ENCODE measurements at places on chromosomes 5 and 9. TPM values are rescaled to one million over a fixed set of nuclear protein-coding genes. Genes with fewer than 3 reads are reported as not detected.
A peak's percentile ranks its signal among the peaks of the same experiment; 100 is the strongest.

DNA sequence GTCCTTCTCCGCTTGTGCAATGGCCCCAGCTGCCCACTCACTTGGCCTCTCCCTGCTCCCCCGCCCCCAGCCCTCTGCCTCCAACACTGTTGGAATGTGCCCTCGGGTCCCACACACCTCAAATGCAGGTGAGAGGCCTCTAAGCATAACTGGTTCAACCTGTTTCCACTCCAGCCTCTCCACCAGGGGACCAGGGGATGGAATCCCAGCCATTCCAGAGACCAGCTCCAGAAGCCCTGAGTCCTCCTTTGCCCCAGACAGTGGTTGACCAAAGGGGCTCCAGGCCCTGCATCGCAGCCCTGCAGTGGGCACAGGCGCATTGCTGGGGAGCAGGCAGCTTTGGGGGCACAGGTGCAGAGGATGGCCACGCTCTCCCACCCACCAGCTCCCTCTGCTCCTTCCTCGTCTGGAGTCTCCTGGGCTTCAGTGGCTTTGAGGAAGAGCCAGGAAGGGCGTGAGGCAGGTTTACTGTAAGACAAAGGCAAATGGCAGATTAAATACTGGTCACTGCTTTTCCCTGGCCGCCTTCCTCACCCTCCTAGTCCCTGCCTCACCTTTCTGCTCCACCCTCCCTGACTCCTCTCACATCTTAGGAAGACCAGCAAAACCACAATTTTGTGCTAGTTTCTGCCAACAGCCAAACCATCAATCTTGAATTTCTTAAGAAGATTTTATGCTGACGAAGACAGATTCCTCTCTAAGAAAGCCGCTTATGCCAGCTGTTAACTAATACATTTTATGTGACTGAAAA is 29.1 kb upstream of the IRX2 start:
- no peaks in the 10 kb centered on the region for H3K27me3 ChIP-seq
- H3K4me3 ChIP-seq: no peak overlapping the region
- no peaks in the 10 kb centered on the region for H3K4me1 ChIP-seq
- no peaks in the 10 kb centered on the region for H3K36me3 ChIP-seq
- H3K27ac ChIP-seq: no peak overlapping the region

DNA sequence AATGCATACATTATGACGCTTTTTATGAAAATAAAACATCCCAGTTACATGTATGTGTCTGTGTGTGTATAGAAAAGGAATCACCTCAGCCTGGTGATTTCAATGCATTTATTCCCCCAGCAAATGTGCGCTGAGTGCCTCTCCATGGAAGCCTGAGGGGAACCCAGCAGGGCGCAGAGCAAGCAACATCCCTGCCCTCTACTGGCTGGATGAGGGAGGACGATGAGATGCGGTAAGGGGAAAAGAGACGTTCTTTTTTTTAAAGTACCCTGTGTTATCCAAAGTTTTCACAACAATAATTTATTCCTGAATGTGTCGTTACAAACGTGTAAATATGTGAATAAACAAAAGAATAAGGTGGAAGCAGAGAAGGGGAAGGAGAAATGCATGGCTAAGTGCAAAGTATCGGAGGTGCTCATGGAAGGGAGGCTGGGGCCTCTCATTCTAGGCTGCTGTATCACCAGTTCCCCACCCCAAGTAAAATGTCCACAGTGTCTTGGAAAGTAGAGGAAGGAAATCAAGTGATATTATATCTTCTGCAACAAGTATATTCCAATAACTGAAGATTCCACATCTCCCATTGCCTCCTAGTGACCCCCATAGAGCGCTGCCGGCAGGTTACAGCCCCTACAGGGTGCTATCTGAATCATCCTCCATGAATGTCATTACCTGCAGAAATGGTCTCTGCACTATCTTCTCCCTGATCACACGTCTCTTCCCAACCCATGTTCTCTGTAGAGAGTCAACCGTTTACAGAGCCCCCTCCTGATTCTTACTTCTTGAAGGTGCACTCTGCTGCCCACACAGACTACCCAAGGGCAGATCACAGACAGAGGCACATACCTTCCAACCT is 13.0 kb upstream of the ABLIM3 start:
- H3K36me3 ChIP-seq: no peaks in the 10 kb centered on the region
- no peak for DNase-seq
- no peak overlapping the region for H3K27ac ChIP-seq
- H3K4me3 ChIP-seq: no peak overlapping the region

GRCh38 chr5:142287096-142287972 is 37.5 kb downstream of the SPRY4 start:
- H3K4me1 ChIP-seq: peaks cover 8% of the 10 kb centered on the region
- DNase-seq: no peak
- H3K4me3 ChIP-seq: no peak overlapping the region
- no peak overlapping the region for H3K27ac ChIP-seq

- H3K36me3 ChIP-seq: no peaks in the 10 kb centered on the region
- DNase-seq: no peak
- no peak overlapping the region for H3K27ac ChIP-seq
These were observed 97.4 kb upstream of the ALDH1A1 start for GRCh38 chr9:73050065-73050816.

- no peaks in the 10 kb centered on the region for H3K4me1 ChIP-seq
- no peaks in the 10 kb centered on the region for H3K36me3 ChIP-seq
- no peak for DNase-seq
- no peak overlapping the region for H3K27ac ChIP-seq
These were observed 78.1 kb upstream of the PRLR start for GRCh38 chr5:35308421-35308820.

DNA sequence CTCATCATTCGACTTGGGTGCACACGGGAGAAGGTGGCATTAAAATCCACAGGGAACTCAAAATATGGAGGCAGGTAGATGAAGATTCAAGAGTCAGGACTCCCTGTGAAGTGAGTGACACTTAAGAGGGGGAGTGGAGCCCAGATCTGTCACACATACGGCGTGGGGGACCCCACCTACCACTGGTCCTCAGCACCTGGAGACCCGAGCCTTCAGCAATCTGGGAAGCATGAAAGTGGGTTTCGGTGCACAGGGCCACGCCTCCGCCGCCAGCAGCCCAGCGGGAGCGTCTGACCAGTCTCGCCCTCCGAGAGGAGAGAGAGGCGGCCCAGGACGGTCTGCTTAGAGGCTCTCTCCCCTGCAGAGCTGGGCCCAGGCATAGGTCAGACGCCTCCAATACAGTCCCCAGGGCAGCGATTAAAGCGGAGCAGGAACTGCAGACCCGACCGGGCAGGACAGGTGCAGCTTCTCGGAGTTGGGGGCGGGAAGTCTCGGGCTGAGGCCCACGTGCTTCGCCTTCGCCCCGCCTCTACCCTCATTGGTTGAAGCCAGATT is 639 bp upstream of the SLC2A8 start:
- peak overlapping the region; percentile 83 for H3K4me3 ChIP-seq
- no peaks in the 10 kb centered on the region for H3K36me3 ChIP-seq
- H3K27ac ChIP-seq: peak overlapping the region; percentile 18
- H3K4me1 ChIP-seq: peaks cover 10% of the 10 kb centered on the region
- H3K27me3 ChIP-seq: no peaks in the 10 kb centered on the region

- peaks cover 26% of the 10 kb centered on the region for H3K27me3 ChIP-seq
- H3K27ac ChIP-seq: no peak overlapping the region
- no peak overlapping the region for H3K4me3 ChIP-seq
- peaks cover 6% of the 10 kb centered on the region for H3K4me1 ChIP-seq
- H3K36me3 ChIP-seq: peaks cover 10% of the 10 kb centered on the region
- no peak for DNase-seq
These were observed 7.1 kb upstream of the AFAP1L1 start for GRCh38 chr5:149264439-149265067.

GRCh38 chr9:14686168-14686567 is 7.1 kb downstream of the ZDHHC21 start:
- no peak overlapping the region for H3K27ac ChIP-seq
- peaks cover 60% of the 10 kb centered on the region for H3K36me3 ChIP-seq
- no peak for DNase-seq
- H3K4me3 ChIP-seq: no peak overlapping the region
- H3K27me3 ChIP-seq: no peaks in the 10 kb centered on the region
- peaks cover 68% of the 10 kb centered on the region for H3K4me1 ChIP-seq

DNA sequence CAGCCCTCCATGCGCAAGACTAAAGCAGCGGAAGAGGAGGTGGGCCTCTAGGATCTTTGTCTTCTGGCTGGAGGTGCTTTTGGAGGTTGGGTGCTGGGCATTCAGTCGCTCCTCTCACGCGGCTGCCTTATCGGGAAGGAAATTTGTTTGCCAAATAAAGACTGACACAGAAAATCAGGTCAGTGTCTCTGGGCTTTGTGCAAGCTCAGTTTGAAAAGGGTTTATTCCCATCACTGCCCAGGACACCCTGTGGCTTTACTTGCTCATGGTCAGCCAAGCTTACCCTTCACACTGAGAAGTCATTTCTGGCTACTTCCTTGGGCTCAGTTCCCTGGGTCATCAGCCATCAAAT is 10.5 kb downstream of the SLC2A8 start:
- no peak overlapping the region for H3K27ac ChIP-seq
- no peak overlapping the region for H3K4me3 ChIP-seq

DNA sequence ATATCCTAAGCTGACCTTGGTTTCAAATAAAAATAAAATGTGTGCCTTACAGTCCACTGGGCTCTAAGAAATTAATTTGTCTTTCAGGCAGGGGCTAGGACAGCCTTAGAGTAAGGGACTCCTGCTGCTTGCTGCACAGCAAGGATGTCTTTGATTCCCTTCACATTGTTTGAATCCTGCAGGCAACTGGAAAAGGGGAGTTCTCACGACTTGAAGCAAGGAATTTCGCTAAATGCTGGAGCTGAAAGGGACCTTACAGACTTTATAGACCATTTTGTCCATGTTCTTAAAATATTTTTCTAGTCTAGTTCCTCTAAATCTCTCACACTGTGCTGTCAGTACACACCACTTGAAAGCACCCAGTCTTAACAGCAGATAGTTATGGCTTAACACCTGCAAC is 35.6 kb downstream of the FBXW11 start:
- H3K4me1 ChIP-seq: peaks cover 82% of the 10 kb centered on the region
- peak overlapping the region; percentile 36 for H3K27ac ChIP-seq
- H3K36me3 ChIP-seq: peaks cover 27% of the 10 kb centered on the region
- no peak overlapping the region for H3K4me3 ChIP-seq
- H3K27me3 ChIP-seq: no peaks in the 10 kb centered on the region

- no peak overlapping the region for H3K27ac ChIP-seq
- DNase-seq: peak; percentile 4
- H3K27me3 ChIP-seq: no peaks in the 10 kb centered on the region
- H3K4me1 ChIP-seq: peaks cover 3% of the 10 kb centered on the region
These were observed 8.0 kb downstream of the SURF6 start for GRCh38 chr9:133327834-133328484.

DNA sequence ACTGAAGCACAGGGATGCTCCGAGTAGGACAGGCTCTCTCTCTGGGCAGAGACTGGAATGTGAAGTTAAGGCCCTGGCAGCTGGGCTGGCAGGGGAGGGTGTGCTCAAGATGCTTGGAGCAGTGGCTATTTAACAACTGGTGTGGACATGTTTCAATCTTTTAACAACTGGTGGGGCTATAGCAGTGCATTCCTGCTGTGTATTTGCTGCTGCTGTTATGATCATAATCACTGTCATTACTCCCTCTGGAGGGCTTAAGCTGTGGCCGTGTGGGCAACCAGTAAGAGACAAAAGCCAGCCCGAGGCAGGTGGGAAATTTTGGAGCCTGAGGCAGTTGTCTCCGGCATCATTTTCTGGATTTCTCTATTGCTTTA is 33.3 kb upstream of the PTGS1 start:
- H3K4me3 ChIP-seq: no peak overlapping the region
- H3K27me3 ChIP-seq: peaks cover 8% of the 10 kb centered on the region
- H3K4me1 ChIP-seq: peaks cover 7% of the 10 kb centered on the region
- DNase-seq: no peak
- H3K36me3 ChIP-seq: no peaks in the 10 kb centered on the region

DNA sequence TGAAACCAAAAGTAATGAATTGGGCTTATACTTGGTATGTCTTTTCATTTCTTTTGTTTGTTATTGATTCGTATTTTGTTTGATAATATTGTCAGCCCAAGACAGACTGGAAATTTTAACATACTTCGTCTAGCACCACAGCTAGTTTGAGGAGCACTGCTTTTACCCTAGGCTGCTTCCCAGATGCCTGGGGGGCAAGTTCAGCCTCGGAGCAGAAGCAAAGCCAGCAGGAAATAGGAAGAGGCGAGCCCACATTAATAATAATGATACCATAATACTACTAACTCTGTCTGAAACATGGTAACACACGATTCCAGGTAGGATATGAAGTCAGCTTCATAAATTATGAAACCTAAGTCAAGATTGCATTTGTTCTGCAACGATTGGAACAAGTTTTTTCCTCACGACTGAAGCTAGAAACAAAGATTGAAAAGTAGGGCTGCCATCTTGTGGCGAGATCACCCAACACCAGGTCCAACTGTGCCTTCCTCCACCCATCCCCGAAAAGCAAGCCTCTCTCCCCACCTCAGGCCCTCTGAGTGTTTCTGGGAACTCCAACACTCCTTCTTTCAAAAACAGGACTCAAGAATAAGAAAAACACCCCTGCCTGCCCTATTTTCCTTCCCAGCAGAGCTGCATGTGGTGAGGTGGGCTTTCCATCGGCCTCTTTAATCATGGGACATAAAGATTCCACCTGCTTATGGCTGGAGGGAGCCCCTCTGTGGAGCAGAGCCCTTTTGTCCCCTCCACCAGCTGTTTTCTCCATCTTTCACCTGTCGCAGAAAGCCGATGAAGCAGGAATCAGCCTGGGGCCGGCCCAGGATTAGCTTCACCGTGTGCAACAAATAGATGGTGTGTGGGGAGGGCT is 236.4 kb downstream of the CAAP1 start:
- no peak overlapping the region for H3K27ac ChIP-seq
- peaks cover 2% of the 10 kb centered on the region for H3K27me3 ChIP-seq
- DNase-seq: no peak
- no peaks in the 10 kb centered on the region for H3K4me1 ChIP-seq

GRCh38 chr9:134838651-134839454 is 41.8 kb upstream of the FCN2 start:
- no peaks in the 10 kb centered on the region for H3K27me3 ChIP-seq
- no peaks in the 10 kb centered on the region for H3K36me3 ChIP-seq
- no peak overlapping the region for H3K4me3 ChIP-seq
- H3K27ac ChIP-seq: no peak overlapping the region
- DNase-seq: no peak
- no peaks in the 10 kb centered on the region for H3K4me1 ChIP-seq

The KCTD16 gene
- not detected for total RNA-seq

The PTCD2 gene
- total RNA-seq: 8.9 TPM

The CEL gene
- total RNA-seq: 0.64 TPM

The SARDH gene
- total RNA-seq: not detected
